ENCODE measurements at places on chromosomes 6 and 20.

DNA sequence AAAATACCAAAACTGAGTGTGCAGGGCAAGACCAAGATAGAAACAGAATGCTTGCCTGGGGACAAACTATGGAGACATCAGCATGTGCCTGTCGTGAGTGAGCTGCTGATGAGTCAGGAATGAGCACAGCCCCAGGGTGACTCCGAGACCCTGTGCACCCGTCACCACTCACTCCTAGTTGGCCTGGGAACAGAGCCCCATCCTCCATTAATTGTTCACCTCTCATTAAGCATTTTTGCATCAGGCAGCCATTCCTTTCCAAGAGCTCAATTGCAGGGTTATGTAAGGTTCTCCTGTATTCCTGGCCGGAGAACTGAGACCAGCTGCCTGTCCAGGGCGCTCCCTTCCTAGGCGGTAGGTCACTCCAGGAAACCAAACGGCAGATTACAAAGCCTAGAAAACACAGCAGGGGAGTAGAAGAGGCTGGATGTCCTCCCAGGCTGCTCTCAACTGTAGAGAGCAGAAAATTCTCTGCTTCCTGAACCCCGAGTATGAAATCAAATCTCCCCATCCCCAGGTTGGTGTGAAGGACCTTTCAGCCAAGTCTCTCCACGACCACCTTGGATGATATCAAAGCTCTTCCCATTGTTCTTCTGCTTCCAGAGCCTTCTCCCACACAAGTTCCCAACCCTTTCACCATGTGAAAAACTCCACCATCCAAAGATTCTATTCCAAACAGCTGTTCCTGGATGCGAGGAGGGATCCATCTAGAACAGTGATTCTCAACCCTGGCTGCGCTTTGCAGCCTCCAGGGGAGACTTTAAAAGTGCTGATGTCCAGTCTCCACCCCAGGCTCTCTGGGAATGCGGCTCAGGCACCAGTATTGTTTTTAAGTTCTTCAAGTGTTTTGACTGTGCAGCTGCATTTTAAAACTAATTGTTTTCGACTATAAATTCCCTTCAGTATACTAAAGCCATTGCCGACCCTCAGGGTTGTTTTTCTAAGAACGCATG, 532.6 kb upstream of the JARID2 start:
- no peak for DNase-seq

GRCh38 chr6:36633915-36634314, 39.8 kb downstream of the SRSF3 start:
- no peak for DNase-seq

DNA sequence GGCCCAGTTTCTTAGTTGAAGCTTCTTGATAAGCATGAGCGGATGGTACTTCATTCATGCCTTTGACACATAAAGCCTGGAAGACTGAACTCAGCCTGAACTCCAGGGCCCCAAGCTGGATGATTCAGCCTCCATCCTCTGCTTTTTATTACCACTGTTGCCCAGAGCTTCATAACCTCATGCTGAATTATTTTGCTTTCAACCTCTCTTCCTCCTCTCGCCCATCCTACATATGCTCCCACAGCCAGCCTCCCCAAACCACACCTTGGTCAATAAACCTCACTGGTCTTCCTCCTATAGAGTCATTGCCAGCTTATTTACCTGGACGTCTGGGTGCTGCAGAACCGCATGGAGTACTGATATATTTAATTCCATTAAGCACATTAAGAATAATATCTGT, 59.4 kb downstream of the SLC35B3 start:
- no peak for DNase-seq

DNA sequence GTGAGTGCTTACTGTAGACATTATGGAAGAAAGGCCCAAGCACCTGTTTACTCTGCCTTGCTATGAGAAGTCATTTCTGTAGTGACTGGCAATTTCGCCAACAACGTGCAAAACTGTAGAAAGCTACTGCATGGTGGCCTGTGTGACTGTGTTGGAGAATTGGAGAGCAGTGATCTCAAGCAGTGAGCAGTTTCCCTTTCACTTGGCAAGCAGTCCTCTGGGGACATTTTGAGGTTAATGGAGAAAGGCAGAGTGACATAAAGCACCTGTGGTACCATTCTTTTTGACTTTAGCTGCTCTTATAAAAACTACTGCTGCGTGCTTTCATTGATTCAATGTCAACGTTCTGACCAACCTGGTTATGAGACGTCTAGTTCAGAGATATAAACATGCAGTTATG, 382.6 kb upstream of the JAG1 start:
- no peak for DNase-seq

DNA sequence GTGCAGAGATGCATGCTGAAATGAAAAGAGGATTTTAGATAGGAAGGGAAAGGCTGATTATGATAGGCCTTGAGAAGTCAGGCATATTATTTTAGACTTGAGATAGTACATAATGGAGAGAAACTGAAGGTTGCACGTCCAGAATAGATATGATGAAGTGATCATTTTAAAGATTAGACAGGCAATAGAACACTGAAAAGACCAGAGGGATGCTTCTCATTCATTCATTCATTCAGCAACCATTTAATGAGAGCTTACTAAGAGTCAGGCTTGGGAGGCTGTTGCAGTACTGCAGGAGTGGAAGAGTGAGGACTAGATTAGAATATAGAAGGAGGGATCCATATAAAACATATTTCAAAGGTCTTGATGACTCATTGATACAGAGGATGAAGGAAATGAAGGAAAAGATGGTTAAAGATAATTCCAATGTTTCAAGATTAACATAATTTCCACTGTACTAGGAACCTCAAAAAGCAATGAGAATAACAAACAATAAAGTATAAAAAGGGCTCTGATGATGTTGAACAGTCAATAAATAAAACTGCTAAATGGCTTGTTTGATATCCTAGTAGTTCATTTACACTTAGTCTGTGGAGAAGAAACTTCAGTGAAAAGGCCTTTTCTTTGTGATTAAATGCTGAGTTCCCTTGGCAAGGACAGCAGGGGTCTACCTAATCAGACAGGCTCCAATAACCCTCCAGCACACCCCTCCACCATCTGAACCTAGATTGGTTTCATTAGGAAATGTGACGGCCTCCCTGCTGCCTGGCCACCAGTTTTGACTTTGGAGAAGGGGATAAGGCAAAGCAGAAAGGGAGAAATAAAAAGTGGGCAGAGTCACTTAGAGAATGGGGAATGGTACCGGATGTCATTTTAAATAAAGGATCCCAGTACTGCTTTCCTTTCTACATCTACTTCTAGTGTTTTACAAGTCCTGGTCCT, 5.3 kb upstream of the FBXO9 start:
- DNase-seq = no peak

- DNase-seq = no peak
These were observed 59.0 kb downstream of the CTCFL start for GRCh38 chr20:57465943-57466342.

DNA sequence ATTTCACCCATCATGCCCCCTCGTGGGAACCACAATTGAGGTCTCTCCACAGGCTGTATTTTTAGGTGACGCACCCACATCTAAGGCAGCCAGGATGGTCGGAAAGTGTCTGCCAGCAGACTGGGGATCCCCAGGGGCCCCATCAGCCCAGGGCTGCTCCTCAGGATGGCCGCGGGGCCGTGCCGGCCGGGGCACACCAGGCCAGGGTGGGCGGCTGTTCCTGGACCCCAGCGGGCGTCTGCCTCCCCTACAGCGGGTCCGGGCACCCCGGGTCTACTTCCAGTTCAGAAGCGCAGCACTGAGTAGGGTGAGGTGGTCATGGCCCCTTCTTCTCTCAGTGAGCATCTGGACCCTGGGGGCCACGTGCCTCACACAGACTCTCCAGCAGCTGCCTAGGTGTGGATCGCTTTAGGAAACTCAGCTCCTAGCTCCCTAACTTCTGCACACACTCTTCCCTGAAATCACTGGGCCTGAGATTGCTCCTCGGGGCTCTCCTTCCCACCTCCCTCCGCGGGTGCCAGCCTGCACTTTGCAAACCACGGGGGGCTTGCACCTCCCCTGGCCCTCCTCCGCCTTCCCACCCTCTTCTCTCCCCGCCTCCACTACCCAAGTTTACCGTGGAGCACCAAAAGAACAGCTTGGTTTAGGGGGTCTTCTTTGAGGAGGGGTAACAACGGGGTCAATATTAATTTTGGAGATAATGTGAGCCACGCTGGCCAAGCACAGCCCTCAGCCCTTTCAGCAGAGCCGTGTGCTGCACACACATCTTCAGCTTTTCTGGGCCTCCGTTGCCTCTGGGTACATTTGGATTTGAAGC, 14.2 kb upstream of the FOXC1 start:
- no peak for DNase-seq

DNA sequence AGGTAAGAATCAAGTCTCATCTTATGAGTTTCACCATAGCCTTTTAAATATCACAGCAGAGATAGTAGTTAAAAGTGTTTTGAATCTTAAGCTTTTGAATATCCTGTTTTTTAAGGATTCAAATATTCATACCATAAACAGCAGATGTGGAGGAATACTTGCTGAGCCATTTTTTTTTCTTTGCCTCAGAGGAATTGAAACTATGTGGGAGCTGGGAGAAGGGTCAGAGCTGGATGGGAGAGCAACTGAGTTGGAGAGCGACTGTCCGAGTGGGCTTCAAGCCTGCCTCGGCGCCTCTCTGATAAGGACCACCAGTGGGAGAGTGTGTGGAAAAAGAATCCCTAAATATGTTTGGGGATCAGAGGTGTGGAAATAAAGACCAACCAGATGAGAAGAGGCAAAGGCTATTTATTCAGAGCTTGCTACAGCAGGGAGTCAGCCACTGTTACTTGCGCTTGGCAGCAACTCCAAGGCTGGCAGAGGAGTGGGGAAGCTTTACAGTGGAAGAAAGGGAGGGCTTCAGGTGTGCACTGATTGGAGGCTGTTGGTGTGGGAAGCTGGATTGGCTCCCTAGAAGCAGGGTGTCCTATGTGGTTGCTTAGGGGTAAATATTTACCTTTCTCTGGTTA, 34.3 kb upstream of the MCUR1 start:
- DNase-seq = no peak

DNA sequence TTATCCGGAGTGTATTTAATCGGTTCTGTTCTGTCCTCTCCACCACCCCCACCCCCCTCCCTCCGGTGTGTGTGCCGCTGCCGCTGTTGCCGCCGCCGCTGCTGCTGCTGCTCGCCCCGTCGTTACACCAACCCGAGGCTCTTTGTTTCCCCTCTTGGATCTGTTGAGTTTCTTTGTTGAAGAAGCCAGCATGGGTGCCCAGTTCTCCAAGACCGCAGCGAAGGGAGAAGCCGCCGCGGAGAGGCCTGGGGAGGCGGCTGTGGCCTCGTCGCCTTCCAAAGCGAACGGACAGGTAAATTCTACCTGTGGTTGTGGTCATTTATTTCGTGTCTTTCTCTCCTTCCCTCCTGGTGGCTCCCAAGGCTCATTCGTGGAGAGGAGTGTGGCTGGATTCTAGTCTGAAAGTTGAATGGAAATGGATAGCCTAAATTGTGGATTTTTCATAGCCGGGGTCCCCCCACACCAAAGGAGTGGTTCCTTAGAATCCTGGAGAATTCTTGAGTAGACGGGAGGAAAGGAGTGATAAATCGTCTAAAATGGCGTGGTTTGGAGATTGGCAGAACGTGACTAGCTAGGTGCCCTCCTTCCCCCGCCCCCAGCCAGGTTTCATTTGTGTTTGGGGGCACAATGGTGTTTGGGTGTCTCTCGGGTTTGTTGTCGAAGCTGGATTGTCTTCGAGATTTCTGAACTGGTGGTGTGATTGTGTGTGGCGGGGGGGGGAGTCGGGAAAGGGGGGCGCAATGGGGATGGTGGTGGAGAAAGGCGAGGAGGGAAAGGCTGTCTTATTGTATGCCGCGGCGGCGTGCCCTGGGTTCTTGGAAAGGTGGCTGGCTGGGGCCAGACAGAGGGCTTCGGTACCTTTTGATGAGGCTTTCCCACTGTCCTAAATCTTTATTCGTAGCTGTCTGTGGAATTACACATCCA, 673 bp downstream of the MARCKS start:
- peak; percentile 55 for DNase-seq

GRCh38 chr6:143251288-143251687, 190.6 kb downstream of the AIG1 start:
- no peak for DNase-seq

DNA sequence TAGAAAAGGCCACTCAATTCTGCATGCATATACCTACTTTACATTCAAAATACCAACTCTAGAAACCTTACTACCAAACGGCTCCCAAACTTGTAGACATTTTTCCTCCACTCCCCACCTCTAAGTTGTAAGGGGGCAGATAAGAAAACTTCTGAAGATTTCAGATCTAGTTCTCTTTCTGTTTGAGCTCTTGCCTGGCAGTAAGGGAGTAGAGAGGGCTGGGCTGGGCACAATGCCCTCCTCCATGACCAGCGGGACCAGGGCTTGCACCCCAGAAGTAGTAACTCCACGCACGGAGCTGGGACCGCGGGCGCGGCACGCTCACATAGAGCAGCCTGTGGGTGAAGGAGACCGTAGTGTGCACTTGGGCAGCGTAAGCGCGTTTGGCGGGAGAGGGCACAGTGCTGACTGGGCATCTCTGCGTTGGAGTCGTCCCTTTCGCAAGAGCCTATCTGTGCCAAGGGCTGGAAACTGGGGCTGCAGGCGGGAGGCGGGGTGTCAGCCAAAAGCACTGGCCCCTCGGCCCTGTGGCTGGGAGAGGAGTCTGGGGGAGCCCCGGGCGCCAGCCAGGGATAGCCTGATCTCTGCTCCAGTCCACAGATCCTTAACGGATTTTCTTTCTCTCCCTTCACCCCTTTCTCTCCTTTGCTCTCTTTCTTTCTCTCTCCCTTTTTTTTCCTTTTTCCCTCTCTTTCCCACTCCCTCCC, 32.4 kb downstream of the PHACTR1 start:
- DNase-seq = no peak

Data from midbrain (tissue), 1 donor.